ENCODE measurements at places on chromosomes 11 and 22.

DNA sequence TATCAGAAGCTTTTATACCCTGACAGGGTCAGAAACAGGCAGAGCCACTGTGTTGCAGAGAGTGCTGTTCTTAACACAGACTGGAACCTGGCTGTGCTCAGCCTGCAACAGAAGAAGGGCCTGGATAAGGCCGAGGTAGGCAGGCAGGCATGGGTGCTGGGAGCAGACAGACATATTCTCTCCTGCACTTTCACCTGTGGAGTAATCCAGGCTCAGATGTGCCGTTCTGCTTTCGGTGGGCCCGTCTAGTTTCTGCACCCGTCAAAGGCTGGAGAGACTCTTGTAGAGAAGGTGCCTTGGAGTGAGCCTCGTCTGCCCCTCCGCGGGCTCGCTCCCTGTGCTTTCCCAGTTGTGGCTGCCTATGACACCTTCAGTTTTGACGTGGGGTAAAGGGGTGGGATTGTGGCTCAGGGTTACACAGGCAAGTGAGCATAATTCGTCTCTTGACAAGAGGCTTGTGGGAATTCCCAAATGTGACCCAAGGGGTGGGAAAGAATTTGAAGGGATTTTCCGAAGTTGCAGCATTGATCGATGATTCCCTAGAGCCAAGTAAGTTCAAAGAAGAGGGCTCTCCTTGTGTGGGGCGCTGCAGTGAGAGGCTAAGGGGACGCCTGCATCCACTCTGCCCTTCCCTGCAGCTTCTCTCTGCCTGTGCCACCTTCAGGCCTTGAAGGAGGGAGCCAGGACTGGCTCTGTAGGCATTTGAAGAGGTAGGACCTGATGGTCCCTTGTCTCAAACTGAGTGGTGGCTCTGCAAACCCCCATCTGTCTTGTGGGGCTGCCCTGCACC lies 16.2 kb upstream of the ST3GAL4 start:
- no peak for DNase-seq

GRCh38 chr11:1091332-1092083 lies 16.8 kb downstream of the MUC2 start:
- DNase-seq: no peak

GRCh38 chr11:61891331-61892084 lies at the start of gene FADS3:
Gene FADS3 (minus strand): TSS chr11:61891545. CDS start chr11:61891381, 164 bp downstream.
- peak; percentile 90 for DNase-seq

- DNase-seq: no peak
Observed at GRCh38 chr22:40791241-40791640, 27.9 kb downstream of the SLC25A17 start.

DNA sequence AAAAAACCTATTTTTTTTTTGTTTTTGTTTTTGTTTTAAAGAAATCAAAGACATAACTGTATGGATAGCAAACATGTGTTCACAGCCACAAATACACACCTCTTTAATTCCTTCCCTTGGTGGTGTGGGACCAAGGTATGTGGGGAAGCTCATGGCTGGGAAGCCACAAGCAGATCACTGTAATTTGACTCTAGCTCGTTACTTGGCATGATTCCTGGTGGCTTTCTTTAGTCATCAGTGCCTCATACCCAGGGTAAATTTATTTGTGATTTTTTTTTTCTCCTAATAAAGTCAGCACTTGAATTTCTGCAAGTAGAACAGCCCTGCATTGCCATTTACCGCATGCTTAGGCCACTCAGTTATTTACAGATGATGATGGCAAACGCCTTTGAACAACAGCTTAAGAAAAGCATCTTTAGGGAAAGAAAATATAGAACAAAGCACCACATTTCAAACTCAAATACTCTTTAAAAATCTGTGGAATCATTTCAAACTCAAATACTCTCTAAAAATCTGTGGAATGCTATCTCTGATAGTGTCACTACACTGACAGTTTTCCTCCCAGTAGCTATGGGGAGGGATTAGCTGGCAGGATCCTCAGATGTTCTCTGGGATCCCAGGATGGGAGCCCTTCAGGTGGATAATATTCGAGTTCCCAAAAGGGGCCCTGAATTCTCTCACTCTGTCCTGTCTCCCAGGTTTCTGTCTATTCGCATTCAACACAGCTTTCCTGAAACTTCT lies 687.2 kb downstream of the OPCML start:
- no peak for DNase-seq

GRCh38 chr22:29702000-29702930 lies 17.5 kb upstream of the CABP7 start:
- peak; percentile 37 for DNase-seq

DNA sequence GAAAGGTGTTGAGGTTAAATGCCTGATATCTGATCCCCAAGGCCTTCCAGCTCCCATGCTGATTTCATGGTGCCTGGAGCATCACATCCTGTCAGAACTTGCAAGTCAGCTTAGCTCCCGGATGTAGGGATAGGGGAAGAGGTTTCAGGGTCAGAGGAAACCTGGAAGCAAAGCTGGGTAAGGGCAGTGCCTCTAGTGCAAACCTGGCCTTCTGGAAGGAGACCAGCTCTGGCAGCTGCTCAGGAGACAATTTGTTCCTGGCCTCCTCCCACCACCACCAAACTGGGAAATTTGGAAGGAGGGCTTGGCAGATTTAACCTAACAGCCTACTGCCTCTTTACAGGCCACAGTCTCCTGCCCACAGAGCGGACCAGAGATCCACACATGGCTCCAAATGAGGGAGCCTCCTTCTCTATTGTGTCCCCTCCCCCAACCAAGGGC lies 9.2 kb upstream of the TSKU start:
- no peak for DNase-seq

DNA sequence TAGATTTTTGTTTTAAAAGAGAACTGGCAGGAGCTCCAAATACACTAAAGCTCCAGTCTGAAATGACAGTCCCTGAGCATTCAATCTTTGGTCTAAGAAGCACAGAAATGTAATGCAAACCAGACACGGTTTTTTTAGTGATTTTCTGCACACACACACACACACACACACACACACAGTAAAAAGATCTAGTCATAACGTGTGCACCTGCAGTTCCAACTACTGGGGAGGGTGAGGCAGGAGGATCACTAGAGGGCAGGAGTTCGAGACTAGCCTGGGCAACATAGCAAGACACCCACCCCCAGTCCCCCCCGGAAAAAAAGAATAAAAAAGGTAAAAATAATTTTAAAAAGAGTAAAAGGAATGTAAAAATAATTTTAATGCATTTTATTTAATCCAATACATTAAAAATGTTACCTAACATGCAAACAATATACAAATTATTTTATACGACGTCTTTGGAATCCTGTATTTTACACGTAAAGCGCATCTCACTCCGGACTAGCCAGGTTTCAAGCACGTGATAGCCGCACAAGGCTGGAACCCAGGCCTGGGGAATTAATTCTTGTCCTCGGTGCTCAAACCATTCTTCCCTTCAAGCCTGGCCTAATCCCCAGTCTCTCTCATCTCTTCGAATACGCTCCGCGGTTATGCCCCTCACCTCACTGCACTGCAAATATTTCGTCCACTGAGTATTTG lies 762 bp upstream of the TBC1D22A start:
- DNase-seq: peak; percentile 5

DNA sequence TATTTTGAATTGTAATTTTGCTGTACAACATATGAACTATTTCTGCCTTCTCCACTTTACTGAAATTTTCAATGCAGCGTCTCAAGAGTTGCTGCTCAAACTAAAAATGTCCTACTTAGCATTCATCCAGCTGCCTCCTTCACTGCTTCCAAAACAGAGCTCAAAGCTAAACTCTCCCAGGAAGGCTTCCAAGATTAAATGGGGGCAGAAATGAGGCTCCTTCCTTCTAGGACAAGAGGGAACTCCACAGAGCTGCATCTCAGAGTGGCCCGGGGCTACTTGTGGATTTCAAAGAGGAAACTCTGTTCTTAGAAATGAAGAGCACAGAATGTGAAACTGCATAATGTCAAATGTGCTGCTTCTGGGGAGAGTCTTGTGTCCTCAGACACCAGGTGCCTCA lies 295.9 kb upstream of the NCAM1 start:
- no peak for DNase-seq

GRCh38 chr22:43241138-43241597 lies 54.2 kb upstream of the TTLL12 start:
- DNase-seq: no peak

DNA sequence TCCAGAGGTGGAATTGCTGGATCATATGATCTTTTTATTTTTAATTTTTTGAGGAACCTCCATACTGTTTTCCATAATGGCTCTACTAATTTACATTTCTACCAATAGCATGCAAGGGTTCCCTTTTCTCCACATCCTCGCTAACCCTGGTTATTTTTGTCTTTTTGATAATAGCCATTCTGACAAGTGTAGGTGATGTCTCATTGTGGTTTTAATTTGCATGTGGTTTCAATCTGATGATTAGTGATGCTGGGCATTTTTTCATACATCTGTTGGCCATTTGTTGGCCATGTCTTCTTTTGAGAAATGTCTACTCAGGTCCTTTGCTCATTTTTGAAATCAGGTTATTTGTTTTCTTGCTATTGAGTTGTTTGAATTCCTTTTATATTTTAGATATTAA lies 15.4 kb upstream of the OR4D5 start:
- DNase-seq: no peak

GRCh38 chr11:16338393-16338792 lies 18.0 kb downstream of the SOX6 start:
- DNase-seq: no peak

DNA sequence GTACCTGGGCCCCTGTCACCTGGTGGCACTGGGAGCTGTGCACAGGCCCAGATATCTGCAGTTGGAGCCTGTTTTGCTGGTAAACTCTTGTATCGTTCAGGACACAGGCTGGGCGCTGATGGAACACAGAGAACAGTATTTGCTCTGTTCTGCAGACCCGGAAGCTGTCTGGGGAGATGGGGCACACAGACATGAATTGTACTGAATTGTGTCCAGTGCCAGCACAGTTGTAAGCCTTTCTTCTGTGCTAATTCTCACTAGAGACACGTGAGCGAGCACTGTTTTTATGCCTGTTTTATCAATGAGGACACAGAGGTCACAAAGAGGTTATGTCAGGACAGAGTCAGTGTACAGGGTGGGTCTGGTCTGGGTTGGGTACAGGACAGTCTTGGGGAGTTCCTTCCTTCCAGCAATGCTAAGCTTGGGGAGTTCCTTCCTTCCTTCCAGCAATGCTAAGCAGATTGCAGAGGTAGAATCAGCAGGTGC lies 24.4 kb upstream of the ACR start:
- no peak for DNase-seq

DNA sequence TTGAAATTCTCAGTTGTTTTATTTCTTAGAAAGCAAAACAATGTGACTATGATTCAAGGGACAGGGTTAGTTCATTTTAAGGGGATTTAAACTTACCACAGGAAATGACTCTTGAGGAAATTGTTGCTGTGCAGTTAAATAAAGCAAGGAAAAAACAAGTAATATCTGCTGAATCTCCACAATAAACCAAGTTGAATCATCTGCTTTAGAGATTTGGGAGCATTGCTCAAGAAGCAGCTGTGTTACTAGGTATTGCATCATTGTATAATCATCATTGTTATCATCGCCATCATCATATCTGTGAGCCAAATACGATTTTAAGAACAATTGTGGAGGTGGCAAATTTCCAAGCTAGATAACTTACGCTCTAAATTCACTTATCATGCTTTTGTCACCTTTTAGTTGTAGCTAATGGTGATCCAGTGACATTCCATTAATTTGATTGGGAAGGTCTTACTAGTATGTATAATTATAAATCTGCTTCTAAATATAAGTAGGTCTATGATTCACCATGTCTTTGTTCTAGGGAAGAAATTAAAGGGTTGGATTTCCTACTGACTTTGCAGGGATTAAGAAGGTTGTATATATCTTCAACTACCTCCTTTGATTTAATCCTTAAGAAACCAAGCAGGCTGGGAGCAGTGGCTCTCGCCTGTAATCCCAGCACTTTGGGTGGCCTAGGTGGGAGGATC lies 19.9 kb downstream of the MMP10 start:
- peak; percentile 60 for DNase-seq

DNA sequence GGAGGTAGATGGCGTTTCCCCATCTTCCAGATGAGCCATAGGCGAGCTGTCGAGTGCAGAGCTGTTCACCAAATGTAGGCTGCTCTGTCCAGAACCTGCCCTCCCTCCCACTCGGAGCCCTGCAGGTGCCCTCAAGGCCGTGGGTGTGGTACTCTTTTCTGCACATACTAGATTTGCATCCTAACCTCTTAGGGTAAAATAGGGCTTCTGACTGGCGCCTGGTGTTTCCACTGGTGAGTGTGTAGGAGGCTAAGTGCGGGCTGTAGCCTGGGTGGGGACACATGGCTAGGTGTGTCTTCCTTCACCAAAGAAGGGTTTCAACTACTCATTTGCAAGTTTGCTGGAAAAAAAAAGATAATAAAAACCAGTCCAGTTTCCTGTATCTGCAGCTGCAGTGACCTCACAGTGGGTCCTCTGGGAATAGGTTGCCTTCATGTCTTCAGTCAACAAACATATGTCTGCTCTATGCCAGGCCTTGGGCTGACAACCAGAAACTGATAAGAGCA lies 8.5 kb downstream of the BIK start:
- DNase-seq: no peak

- DNase-seq: no peak
Observed at GRCh38 chr11:28105869-28106268, 2.1 kb downstream of the KIF18A start.

- DNase-seq: no peak
Observed at GRCh38 chr11:69848201-69848600, 29.0 kb upstream of the FGF3 start.

DNA sequence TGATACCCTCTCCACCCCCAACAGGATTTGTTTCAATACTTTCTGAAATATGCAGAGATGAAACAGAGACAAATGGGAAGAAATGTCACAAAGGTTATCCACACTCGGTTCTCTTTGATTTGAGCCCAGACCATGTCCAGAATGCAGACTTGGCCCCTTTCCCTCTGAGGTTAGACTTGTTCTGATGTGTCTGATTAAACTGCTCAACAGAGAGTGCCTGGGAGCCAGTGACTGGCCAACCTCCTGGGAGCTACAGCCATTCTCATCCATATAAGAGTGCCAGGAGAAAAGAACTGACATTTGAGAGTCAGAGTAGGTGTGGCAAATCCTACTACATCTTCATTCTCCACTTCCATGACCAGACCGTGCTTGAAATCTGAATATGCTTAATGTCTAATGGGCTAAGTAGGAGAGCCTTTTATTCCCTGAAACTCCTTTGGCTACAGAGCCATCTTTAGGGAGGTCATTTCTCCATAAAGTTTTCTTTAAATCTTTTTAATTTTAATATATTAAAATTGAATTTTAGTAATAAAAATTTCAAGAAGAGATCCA lies 201.4 kb downstream of the BLID start:
- no peak for DNase-seq

GRCh38 chr11:126280595-126280994 lies 2.3 kb upstream of the TIRAP start:
- no peak for DNase-seq

- no peak for DNase-seq
Observed at GRCh38 chr11:126756421-126756820, 244.1 kb downstream of the KIRREL3 start.

All from LoVo (cell line).